Activated T-helper 2 cell treated with anti-CD3 and anti-CD28 coated beads, Interferon-gamma antibody, Interleukin-2, Interleukin-4, amounts not matched to agents 10 μg/mL and 5 μg/mL and 100 μg/mL, durations not matched to agents 14 hours and 24 hours and 36 hours (primary cell): ENCODE measurements at places on chromosomes 5 and 9.

- DNase-seq = no peak
These were observed 75.9 kb downstream of the GABBR2 start for GRCh38 chr9:98632839-98633238.

GRCh38 chr9:124321935-124322334, 64.2 kb downstream of the NEK6 start:
- DNase-seq = no peak

- no peak for DNase-seq
These were observed 102.4 kb downstream of the NDFIP1 start for GRCh38 chr5:142210864-142211412.

GRCh38 chr9:131349881-131350563, 43.9 kb upstream of the PRRC2B start:
- DNase-seq = peak; percentile 79
